ENCODE measurements at places on chromosomes 7 and 10. TPM values are rescaled to one million over a fixed set of nuclear protein-coding genes. Genes with fewer than 3 reads are reported as not detected.

- DNase-seq, result no peak
- no peak overlapping the region for H3K4me3 ChIP-seq
- H3K27ac ChIP-seq, result no peak overlapping the region
- H3K36me3 ChIP-seq, result no peaks in the 10 kb centered on the region
- no peaks in the 10 kb centered on the region for H3K4me1 ChIP-seq
Measured at GRCh38 chr10:103510791-103511752, 17.6 kb downstream of the NEURL1 start.

- no peaks in the 10 kb centered on the region for H3K4me1 ChIP-seq
- no peaks in the 10 kb centered on the region for H3K36me3 ChIP-seq
- H3K4me3 ChIP-seq, result no peak overlapping the region
Measured at GRCh38 chr7:7408001-7408770, 127.5 kb downstream of the COL28A1 start.

DNA sequence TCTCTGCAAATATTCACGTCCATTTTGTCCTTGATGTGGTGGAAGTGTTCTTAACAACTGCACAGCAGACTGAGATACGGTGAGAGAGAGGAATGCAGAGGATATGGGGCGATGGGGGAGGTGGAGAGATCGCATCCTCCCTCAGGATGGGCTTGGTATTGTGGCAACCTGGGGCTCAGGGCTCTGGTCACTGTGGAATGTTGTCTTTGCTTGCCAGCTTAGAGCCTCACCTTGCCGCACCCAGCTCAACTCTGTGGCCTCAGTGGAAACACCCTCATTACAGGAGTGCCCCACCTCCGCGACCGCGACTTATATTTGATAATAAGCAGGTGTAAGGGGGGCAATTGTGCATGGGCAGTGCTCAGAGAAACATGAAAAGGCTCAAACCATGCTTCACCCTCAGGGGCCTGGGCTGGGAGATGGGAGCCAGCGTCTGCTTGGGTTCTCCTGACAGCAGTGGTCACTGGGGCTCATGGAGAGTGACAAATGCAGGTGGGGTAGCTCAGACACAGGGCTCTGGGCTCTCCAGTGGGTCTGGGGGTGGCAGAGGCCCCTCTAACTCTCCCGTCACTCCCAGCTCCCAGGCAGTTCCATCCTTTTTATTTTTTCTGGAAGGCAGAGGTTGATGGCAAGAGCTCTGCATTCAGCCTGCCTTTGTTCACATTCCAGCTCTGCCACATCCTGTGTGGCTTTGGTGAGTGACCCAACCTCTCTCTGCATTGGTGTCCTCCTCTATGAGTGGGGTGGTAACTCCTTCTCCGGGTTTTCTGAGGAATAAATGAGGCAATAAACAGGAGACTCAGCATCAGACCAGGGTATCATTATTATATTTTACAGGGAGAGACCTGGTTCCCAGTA, 43.1 kb upstream of the EMX2 start:
- H3K4me3 ChIP-seq, result no peak overlapping the region
- no peaks in the 10 kb centered on the region for H3K4me1 ChIP-seq
- no peaks in the 10 kb centered on the region for H3K36me3 ChIP-seq
- H3K27me3 ChIP-seq, result no peaks in the 10 kb centered on the region

GRCh38 chr7:129778770-129779601, 167.5 kb downstream of the NRF1 start:
- no peaks in the 10 kb centered on the region for H3K36me3 ChIP-seq
- H3K4me1 ChIP-seq, result peaks cover 53% of the 10 kb centered on the region
- no peaks in the 10 kb centered on the region for H3K27me3 ChIP-seq
- H3K4me3 ChIP-seq, result peak overlapping the region; percentile 65
- H3K27ac ChIP-seq, result no peak overlapping the region
- DNase-seq, result peak; percentile 55

DNA sequence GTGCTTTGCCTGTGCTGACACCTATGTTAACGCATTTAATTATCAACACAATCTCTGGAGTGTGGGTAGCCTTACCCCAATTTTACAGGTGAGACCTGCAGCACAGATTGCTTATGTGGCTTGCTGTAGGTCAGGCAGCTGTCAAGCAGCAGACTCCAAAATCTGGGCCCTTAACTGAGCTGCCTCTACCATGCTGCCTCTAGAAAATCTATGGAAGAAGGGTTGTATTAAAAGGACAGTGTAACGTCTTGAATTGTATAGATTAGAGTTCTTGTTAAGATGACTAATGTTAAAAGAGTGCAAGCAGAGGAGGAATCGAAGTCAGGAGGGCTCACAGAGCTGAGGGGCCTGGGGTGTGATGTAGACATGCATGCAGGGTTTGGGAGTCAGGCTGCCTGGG, 1.2 kb upstream of the PON3 start:
- H3K36me3 ChIP-seq, result no peaks in the 10 kb centered on the region
- H3K27ac ChIP-seq, result no peak overlapping the region
- H3K4me1 ChIP-seq, result peaks cover 6% of the 10 kb centered on the region
- no peak overlapping the region for H3K4me3 ChIP-seq
- DNase-seq, result no peak
- peaks cover 11% of the 10 kb centered on the region for H3K27me3 ChIP-seq

- DNase-seq, result no peak
- H3K27me3 ChIP-seq, result no peaks in the 10 kb centered on the region
- H3K4me1 ChIP-seq, result no peaks in the 10 kb centered on the region
- no peak overlapping the region for H3K27ac ChIP-seq
- no peaks in the 10 kb centered on the region for H3K36me3 ChIP-seq
- no peak overlapping the region for H3K4me3 ChIP-seq
Measured at GRCh38 chr7:120014925-120015465, 258.0 kb upstream of the KCND2 start.

- DNase-seq, result peak; percentile 75
- H3K4me1 ChIP-seq, result no peaks in the 10 kb centered on the region
- H3K36me3 ChIP-seq, result no peaks in the 10 kb centered on the region
- no peaks in the 10 kb centered on the region for H3K27me3 ChIP-seq
- H3K4me3 ChIP-seq, result no peak overlapping the region
Measured at GRCh38 chr7:98841179-98841997, 28.4 kb downstream of the TMEM130 start.

DNA sequence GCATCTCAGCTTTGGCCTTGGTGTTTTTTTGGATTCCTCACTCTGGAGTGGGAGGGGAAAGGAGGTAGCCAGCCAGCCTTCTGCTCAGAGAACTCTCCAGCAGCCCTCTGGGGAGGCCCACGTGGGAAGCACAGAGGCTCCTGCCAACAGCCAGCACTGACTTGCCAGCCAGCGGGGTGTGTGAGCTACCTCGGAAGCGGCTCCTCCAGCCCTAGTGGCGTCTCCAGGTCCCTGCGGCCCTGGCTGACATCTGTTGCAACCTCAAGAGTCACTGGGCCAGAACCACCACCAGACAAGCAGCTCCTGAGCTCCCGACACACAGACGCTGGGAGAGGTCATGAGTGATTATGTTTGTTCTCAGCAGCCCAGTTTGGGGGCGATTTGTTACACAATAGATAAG, 180.2 kb upstream of the FZD8 start:
- H3K27me3 ChIP-seq, result no peaks in the 10 kb centered on the region
- DNase-seq, result no peak
- no peak overlapping the region for H3K27ac ChIP-seq
- H3K4me1 ChIP-seq, result no peaks in the 10 kb centered on the region

Gene MUC12
- 0.81 TPM for polyA plus RNA-seq

Gene CCDC3
- not detected for polyA plus RNA-seq

Gene MOGAT3
- not detected for polyA plus RNA-seq

Gene ADRB1
- polyA plus RNA-seq, result 0.10 TPM

All from B cell (primary cell).